ENCODE measurements at places on chromosomes 5 and 9.

DNA sequence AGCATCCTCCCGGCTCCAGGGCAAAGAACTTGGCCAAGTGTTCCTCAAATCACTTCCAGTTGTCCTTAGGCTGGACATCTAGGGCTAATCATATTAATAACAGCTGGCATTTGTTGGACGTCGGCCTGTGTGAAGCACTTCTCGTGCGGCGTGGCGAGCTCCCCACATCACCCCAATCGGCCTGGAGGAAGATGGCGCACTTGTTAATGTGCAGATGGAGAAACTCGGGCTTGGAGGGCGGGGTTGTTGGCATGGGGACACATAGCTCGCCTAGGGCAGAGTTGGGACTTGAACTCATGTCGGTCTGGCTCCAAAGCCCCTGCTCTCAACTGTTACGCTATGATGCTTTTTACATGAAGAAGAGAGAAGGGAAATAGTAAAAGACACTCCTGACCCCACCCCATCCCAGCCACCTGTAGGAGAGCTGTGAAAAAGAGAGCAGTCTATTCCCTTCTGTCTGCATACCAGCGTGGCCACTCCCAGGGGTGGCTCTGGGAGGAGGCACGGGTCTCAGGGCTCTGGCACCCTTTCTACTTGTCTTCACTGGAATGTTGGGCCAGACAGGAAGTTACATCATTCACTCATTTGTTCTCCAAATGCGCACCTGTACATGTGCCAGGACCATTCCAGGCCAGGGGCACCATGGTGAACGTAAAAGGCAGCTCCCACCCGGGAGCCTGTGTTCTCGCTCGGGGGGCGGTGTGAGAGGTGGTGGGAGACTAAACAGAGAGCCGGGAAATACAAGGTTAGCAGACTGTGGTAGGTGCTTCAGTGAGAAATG is 12.8 kb upstream of the NUP214 start:
- no peak for DNase-seq

DNA sequence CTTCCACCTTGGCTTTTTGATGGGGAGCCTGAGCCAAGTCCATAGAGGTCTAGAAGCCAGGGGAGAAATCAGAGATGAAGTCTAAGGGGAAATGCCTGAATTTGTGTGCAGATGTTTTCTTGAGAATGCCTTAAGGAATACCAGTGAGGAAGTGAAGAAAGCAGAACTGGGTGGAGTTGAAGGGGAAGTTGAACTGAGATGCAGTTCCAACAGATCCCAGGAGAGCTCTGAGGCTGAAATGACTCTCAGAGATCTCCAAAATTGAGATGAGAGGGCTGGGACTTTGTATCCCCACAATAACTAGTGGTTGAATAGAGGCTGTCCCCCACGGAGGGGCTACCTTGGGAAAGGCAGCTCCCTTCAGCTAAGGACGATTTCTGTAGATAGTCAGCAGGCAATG is 197.1 kb downstream of the ZNF462 start:
- DNase-seq = no peak

DNA sequence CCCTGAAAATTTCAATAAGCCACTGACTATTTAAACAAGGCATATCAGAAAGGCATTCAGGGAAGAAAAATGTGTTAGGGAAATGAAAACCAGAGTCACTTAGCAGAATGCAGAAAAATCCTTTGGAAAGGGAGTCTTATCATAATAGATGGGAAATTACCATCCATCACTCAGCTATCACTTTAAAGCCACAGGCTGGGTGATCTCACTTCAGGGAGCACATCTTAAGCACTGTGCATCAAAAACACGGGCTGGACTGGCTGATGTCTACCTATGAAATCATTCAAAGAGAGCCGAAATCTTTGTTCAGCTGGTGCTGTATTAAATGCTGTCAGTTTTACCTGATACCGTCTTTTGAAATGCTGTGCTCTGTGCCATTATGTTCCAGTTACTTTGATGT is 73.5 kb downstream of the C9orf57 start:
- DNase-seq = no peak

- DNase-seq = no peak
Measured at GRCh38 chr5:156526081-156526925, 199.3 kb downstream of the SGCD start.

GRCh38 chr9:114258866-114259797 is 63.8 kb upstream of the ORM1 start:
- DNase-seq = no peak

GRCh38 chr5:141040093-141040770 is 10.9 kb upstream of the PCDHB1 start:
- DNase-seq = peak; percentile 94

DNA sequence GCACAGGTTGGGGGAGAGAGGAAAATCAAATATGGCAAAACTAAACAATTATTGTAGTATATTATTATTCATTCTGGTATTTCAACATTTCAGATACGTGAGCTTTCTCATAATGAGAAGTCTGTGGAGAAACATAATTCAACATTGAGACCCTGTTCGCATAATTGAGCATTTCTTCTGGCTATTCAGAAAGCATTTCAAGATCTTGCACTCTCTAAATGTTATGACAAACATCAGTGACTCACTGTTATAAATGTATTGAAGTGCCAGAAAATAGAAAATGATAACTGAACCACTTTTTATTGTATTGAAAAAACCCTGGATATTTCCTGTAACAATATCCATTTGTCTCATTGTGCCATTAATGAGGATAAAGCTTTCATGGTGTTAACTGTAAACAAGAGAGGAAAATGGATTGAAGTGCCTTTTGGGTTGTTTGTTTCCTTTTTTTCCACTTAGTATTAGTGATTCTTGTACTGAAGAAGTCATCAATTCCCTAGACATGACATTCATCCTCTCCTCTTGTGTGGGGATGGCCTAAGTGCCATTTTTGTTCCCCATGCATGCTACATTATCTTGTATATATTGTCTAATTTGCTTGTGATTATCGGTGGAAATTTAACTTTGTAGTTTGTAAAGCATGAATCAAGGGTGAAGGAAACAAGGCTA is 124.6 kb downstream of the CAMK4 start:
- DNase-seq = no peak

DNA sequence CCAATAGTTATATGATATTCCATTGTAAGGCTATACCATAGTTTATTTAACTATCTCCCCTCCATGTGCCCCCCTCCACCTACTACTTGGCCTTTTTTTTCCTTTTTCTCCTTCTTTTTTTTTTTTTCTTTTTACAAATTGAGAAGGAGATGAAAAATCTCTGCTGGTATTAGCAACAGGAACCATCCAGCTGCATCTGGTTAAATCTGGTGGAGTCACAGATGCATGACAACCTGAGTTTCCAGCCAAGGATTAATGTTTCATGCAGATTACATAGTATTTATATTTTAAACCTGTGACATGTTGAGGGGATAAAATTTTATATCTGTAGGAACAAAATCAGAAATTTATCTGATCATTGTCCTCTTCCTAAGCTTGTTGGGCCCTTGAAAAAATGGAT is 128.5 kb upstream of the IQGAP2 start:
- no peak for DNase-seq

DNA sequence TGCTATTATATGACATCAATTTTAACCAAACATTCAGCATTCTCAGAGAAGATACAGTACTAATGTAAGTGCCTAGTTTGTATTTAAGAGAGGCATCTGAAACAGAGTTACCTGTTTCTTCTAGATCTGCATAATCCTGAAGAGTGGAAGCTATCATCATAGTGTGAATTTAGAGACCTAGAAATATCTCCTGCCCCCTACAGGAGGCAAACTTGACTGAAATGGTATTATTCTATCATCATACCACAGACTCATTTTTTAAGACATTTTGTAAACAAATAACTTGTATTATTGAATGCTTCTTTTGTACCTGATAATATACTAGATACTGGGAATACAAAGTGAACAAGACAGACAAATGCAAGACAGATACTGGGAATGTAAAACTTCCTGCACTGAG is 216.8 kb upstream of the RPS23 start:
- DNase-seq = no peak

GRCh38 chr5:141637123-141637766 is 448 bp downstream of the RELL2 start:
- DNase-seq = no peak

DNA sequence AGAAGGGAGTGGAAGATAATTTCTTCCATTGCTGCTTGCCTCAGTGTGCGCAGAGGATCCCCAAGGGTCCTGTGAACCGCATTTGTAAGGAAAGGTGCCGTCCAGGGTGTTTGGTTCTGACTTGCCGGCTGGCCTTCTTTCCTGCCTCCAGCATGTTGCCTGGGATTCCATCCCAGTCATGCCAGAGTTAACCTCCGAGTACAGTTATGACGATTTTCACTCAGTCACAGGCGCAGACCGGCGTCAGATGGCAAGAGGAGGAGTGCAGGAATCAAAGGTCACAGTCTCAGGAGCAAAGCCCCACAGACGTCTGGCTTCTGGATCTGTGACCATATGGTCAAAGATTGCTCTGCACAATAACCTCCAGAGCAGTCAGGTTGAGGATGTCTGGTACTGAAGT is 5.9 kb upstream of the GADD45G start:
- DNase-seq = peak; percentile 69

GRCh38 chr9:137664676-137665075 is 45.9 kb downstream of the EHMT1 start:
- DNase-seq = no peak

DNA sequence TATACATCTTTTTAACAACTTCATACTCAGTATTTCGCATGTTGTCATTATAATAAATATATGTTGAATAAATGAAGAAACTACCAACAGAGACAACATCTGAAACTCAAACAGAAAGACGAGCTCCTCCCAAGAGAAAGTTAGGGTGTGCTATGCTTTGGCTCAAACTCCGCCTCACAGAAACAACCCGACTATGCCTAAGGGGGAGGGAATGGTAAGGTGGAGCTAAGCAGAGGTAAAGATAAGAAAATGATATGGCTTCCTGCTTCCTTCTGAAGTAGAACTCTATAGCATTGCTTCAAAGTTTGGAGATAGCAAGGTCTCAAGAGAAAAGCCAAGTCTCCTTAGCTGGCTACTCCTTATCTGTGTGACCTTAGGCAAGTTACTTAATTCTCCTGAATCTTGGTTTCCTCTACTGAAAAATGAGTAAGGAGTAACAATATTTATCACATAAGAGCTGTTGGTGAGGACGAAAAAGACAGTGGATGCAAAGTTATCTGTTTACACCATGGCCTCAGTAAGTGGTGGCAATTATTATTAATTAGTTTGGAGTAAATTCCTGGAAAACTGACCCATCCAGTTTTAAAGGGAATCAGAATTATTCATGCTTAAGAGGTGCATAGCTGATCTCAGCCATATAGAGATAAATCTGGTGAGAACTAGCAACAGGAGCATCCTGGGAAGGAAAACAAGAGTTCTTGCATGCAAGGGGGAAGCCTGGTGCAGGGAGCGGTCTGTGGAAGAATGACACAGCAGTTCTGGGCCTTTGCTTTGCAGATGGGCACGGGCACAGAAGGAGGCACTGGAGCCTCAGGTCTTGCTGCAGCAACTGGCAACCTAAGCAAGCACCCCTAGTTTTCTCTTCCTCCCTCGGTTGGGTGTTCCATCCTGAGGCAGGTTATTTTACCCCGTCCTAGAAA is 73.3 kb downstream of the GLIS3 start:
- DNase-seq = no peak

- no peak for DNase-seq
Measured at GRCh38 chr5:163727028-163727427, 221.6 kb downstream of the MAT2B start.

GRCh38 chr5:83856881-83857280 is 136.2 kb upstream of the HAPLN1 start:
- DNase-seq = peak; percentile 74

GRCh38 chr9:86790805-86791204 is 156.5 kb downstream of the GAS1 start:
- DNase-seq = no peak

GRCh38 chr5:127515693-127516440 is 1.6 kb upstream of the PRRC1 start:
- DNase-seq = no peak

- DNase-seq = no peak
Measured at GRCh38 chr5:167726642-167727041, 564.8 kb upstream of the WWC1 start.

- DNase-seq = no peak
Measured at GRCh38 chr5:166373817-166374216, 1917.6 kb upstream of the WWC1 start.

GRCh38 chr9:83920927-83921707 is at the start of gene KIF27:
Gene KIF27 (minus strand): TSS chr9:83921432. CDS start chr9:83915591, 5,841 bp downstream.
- peak; percentile 44 for DNase-seq

DNA sequence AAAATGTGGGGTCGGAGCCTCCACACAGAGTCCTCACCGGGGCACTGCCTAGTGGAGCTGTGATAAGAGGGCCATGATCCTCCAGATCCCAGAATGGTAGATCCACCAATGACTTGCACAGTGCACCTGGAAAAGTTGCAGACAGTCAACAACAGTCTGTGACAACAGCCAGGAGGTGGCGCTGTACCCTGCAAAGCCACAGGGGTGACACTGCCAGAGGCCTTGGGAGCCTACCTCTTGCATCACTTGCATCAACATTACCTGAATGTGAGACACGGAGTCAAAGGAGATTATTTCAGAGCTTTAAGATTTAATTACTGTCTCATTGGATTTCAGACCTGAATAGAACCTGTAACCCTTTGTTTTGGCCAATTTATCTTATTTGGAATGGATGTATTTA is 614.1 kb upstream of the CDH9 start:
- peak; percentile 10 for DNase-seq

DNA sequence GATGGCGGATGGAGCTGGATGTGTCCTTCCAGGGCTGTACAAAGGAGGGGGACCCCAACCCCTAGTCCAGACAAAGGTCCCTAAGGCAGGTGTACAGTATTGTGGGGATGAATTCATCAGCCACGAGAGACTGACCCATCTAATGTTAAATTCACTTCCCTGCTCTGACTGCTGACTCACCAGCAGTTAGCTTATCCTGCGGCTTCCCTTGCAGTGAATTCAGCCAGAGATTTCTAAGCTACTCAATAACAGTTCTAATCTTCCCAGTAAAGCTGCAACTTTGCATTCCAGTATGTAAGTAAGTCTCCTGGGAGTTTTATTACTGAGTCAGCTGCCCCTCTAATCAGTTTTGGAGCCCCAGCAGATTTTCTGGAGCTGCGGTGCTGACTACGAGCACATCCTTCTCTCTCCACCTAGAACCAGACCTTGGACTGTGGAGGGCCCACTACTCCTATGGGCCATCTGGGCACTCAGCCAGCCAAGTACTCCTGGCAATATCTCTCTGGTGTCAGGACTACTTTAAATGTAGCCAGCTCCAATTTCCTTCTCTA is 16.1 kb downstream of the B4GALT1 start:
- peak; percentile 69 for DNase-seq

DNA sequence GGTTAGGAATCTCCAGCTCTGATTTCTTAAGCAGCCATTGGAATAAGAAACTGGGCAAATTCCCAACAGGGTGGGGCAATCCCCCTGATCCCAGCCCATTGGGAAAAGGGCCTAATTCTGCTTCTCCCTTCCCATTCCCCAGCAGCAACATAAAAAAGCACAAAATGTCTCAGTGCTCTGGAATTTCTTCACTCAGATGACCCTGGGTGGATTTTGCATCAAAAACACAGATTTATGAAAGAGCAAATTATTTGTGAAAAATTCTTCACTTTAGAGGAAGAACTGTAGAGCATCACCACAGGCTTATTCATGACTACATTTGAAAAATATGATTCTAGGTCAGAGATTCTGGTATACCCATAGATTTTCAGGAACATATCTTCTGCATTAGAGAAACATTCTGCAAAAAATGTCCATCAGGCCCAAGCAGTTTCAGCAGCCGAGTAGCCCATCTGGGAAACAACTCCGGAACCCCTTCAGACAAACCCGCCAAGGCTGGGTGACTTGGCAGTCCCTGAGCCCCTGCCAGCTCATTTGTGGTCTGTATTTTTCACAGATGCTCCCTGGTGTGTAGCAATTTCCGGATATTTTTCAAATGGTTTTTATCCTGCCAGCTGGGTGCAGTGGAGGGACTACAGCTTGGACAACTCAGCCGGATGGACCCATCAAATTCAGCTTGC is 102.1 kb upstream of the RANBP3L start:
- no peak for DNase-seq

GRCh38 chr9:130267930-130268329 is 2.4 kb downstream of the HMCN2 start:
- DNase-seq = peak; percentile 24

Measured in NCI-H524 (cell line).